ENCODE measurements at places on chromosomes 7 and 10. TPM values are rescaled to one million over a fixed set of nuclear protein-coding genes. Genes with fewer than 3 reads are reported as not detected.

Gene ARHGAP22
- total RNA-seq, result 23.8 TPM

Gene GHRHR
- total RNA-seq, result not detected

Gene COL13A1
- total RNA-seq, result 3.1 TPM

Gene CNNM1
- not detected for total RNA-seq

Data from bladder microvascular endothelial cell (primary cell).